ENCODE measurements at places on chromosomes 7 and 10. TPM values are rescaled to one million over a fixed set of nuclear protein-coding genes. Genes with fewer than 3 reads are reported as not detected.
A peak's percentile ranks its signal among the peaks of the same experiment; 100 is the strongest.

CD36 gene
- 47.9 TPM for total RNA-seq

- no peak overlapping the region for H3K4me3 ChIP-seq
- DNase-seq: no peak
- H3K4me1 ChIP-seq: no peaks in the 10 kb centered on the region
- peaks cover 17% of the 10 kb centered on the region for H3K36me3 ChIP-seq
- no peaks in the 10 kb centered on the region for H3K27me3 ChIP-seq
- no peak overlapping the region for H3K27ac ChIP-seq
Measured at GRCh38 chr10:132765435-132765834, 20.5 kb downstream of the NKX6-2 start.

DNA sequence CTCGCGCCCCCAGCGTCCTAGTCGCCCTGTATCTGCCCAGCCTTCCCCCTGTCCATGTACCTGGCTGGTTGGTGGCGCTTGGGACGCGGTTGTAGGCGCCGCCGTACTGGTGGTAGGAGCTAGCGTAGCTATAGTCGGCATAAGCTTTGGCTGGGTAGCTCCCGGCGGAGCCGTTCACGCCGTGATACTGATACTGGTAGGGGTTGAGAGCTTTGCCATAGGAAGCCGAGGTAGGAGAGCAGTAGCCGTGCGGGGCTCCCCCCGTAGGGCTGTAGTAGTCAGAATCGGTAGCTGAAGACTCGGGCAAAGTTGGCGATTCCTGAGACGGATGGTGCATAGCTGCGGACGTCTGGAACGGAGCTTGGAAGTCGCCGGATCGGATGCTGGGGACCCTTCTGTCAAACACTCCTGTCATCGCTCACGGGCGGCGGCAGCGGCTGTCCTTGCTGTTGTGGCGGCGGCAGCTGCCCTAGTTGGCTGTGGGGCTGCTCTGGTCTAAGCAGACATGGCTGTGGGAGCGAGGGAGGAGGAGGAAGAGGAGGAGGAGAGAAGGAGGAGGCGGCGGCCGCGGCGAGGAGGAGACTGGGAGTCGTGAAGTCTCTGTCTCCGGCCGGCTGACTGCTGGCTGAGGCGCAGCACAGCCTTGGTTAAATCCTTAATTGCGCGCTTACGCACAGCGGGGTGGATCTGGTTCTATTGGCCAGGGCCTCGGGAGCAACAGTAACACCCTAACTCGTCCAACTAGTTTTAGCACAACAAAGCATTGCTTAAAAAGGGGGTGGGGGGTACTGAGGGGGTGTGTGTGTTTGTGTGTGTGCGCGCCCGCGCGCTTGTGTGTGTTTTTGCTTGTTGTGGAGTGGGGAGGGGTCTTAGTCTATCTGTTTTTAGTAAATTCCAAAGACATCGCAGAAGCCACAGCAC lies at the start of gene DLX5:
TSS of gene DLX5 (minus strand) at position 623 of the 921 bp plus-strand sequence. CDS start at position 415, 208 bp downstream.
- peaks cover 78% of the 10 kb centered on the region for H3K27me3 ChIP-seq
- H3K4me1 ChIP-seq: peaks cover 64% of the 10 kb centered on the region
- no peak for DNase-seq
- peak within 1 kb of the TSS; percentile 54 for H3K4me3 ChIP-seq
- H3K27ac ChIP-seq: peak within 1 kb of the TSS; percentile 66
- peaks cover 4% of the 10 kb centered on the region for H3K36me3 ChIP-seq

CELF2 gene
- total RNA-seq: 18.1 TPM

DNA sequence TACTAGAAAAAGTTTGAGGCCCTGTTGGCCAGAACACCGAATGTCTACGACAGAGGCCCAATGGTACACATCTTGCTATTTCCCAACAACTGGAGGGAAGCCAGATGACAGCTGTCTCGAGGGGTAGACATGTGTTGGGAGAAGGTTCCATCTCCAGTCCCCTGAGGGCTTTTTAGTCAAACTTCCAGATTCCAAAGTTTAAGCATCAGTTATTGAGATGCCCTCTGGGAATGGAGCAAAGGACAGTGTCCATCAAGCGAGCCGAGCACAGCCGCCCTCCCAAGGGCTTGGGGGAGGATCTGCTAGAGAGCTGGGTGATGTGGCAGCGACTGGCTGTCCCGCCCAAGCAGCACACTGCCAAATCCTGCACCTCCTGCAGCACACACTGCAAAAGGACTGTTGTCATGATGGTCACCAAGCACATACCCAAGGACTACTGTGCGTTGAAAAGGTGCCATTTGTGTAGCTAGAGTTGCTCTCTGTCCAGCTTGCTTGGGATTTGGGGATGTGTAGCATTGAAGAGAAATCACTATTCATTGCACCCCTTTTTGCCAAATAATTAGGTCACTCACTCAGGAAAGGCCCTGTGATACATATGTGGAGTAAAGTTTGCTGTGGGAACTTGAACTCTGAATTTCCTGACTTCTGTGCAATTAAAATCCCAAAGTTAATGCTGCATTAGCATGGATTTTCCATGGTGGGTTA lies 164.6 kb downstream of the TRIL start:
- H3K4me3 ChIP-seq: no peak overlapping the region
- H3K27ac ChIP-seq: no peak overlapping the region
- H3K36me3 ChIP-seq: no peaks in the 10 kb centered on the region
- no peak for DNase-seq
- H3K4me1 ChIP-seq: no peaks in the 10 kb centered on the region
- H3K27me3 ChIP-seq: no peaks in the 10 kb centered on the region

DNA sequence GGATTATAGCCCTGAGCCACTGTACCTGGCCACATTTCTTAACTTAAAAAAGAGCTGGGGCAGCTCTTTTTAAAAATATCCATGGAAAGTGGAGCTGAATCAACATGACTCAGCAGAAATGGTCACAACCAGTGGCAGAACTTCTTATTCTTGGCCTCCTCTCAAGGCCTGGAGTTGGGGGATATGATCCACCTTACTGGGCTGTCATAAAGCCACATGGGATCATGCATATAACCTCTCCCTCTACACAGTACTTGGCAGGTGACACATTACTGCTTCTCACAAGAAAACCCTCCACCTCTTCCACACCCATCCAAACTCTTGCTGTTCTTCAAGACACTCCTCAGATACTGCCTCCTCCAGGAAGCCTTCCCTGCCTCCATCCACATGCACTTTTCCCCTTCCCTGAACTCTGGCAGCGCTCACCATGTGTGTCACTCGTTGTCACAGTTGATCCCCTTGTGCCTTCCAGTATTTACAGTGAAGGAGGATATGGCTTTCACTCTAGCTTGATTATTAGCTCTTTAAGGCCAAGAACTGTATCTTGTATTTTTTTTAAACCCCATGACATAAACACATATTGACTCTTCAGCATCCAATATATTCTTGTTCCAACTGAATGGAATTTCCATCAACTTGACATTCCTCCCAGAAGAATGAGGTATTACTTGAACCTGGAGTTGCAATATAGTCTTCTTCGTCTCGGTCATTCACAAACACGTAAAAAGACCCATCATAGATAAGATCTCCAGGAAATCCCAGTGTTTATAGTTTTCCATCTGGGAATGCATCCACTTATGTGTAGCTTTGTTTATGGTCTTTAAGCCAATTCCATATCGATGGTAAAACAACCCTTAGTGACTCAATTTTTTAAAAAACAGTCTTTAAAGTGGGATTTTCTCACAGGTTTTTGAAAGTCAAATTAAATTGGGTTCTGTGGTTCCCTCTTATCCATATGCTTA lies 85.5 kb downstream of the TBXAS1 start:
- H3K36me3 ChIP-seq: no peaks in the 10 kb centered on the region
- H3K4me1 ChIP-seq: peaks cover 29% of the 10 kb centered on the region
- H3K27ac ChIP-seq: no peak overlapping the region
- no peak for DNase-seq

GRCh38 chr10:115049960-115050359 lies 43.2 kb upstream of the ATRNL1 start:
- H3K4me1 ChIP-seq: no peaks in the 10 kb centered on the region
- no peaks in the 10 kb centered on the region for H3K27me3 ChIP-seq
- no peak overlapping the region for H3K27ac ChIP-seq
- H3K4me3 ChIP-seq: no peak overlapping the region
- H3K36me3 ChIP-seq: no peaks in the 10 kb centered on the region

DNA sequence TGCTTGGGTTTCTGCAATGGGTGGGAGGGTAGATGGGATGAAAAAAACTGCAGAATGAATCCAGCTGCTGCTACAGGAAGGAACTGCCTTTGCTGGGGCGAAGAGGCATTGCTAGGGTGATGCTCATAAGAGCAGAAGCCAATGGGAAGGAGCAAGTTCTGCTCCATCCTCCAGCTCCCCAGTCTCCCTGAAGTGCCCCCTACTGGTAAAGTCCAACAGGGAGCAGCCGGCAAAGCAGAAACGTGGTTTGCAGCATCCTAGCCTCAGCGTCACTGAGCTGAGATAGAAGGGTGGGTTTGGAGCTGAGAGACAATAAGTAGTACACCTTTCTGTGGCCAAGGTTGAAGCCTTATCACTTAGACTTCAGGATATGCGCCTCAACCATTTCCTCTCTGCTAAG lies 220.5 kb downstream of the CCSER2 start:
- peaks cover 17% of the 10 kb centered on the region for H3K27me3 ChIP-seq
- H3K4me1 ChIP-seq: no peaks in the 10 kb centered on the region
- H3K4me3 ChIP-seq: no peak overlapping the region
- no peaks in the 10 kb centered on the region for H3K36me3 ChIP-seq
- no peak for DNase-seq

DNA sequence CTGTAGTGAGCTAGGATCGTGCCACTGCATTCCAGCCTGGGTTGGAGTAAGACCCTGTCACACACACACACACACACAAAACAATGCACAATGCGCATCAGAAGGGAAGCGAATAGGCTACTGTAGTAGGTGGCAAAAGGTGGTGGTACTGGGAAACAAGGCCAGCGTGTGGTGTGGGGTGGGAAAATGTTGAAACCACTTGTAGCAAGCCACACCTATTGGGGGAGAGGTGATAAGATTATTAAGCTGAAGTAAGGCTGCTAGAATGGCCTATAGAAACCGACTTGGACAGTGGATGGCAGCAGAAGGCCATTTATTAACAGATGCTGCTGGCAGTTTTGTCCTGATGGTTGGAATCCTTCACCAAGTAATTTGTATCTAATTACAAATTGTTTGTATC lies 7.2 kb upstream of the CHCHD1 start:
- H3K27ac ChIP-seq: no peak overlapping the region
- no peaks in the 10 kb centered on the region for H3K27me3 ChIP-seq
- peak overlapping the region; percentile 84 for H3K4me3 ChIP-seq

SFTPA1 gene
- total RNA-seq: not detected

OPN4 gene
- total RNA-seq: not detected

MBL2 gene
- total RNA-seq: not detected

EBF3 gene
- 1.4 TPM for total RNA-seq

DNA sequence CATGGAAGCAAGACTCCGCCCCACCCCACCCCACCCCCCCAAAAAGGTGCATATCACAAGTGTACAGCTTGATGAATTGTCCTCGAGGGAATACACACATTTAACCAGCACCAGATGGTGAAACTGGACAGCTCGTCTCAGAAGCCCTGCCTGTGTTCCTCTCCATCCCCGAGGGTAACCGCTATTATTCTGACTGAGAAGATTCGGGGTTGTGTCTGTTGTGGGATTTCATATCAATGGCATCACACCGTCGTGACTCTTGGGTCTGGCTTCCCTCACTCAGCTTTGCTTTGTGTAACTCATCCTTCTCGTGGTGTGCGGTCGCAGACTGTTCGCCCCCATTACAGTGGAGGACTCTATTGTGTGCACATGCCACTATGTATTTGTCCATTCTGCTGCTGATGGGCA lies 18.9 kb downstream of the PODXL start:
- H3K27ac ChIP-seq: peak overlapping the region; percentile 27
- H3K36me3 ChIP-seq: no peaks in the 10 kb centered on the region
- no peak for DNase-seq
- H3K27me3 ChIP-seq: no peaks in the 10 kb centered on the region
- no peak overlapping the region for H3K4me3 ChIP-seq

CNPY1 gene
- not detected for total RNA-seq

LRIT2 gene
- not detected for total RNA-seq

DNA sequence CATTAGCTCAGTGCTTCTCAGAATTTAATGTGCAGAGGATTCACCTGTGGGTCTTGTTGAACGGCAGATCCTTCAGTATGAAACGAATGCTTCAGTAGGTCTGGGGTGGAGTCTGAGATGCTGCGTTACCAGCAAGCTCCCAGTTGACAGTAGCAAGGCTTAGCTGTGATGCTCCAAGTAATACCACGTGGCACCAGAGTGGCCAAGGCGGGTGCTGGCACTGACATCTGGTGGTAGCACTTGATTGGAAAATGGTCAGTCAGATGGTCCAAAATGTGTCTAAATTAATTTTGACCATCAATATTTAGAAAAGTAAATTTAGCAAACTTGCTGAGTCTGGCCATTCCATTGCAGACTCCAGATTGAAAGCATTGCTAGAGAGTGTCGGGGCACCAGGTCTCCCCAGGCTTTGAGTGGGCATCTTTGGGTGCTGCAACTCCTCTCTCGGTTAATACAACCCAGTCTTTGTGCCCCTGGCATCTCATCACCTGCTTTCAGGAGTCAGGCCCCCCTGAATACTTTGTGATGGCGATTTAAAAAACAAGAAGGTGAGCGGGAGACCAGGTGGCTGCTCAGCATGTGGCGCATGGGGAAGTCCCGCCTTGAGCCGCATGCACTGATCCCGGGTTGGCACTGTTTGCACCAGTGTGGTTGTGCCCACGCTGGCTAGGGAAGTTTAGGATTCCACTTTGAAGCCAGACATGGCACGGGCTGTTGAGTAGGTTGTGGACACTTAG lies 130.1 kb downstream of the NT5C2 start:
- H3K27ac ChIP-seq: no peak overlapping the region
- H3K4me1 ChIP-seq: no peaks in the 10 kb centered on the region
- DNase-seq: no peak
- no peaks in the 10 kb centered on the region for H3K27me3 ChIP-seq

HYAL4 gene
- total RNA-seq: 0.95 TPM

UBE2D4 gene
- 19.1 TPM for total RNA-seq

DNA sequence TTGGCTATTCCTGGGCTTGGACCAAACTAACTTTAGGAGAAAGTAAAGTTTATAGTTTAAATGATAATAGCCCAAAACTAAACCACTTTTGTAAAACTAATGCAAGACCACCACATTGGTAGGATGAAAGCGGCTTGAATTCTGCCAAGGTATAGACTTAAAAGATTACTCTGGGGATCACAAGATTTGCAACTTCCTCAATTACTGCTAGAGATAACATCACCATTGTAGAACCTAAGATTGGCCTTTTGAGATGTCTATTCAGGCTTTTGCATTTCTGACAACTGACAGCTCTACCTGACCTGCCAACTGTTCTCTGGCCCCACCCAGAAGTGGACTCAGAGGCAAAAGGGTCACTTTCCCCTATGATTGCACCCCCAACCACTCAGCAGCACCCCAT lies 162.4 kb downstream of the TNS3 start:
- DNase-seq: peak; percentile 8
- peaks cover 4% of the 10 kb centered on the region for H3K4me1 ChIP-seq
- peaks cover 14% of the 10 kb centered on the region for H3K36me3 ChIP-seq
- H3K4me3 ChIP-seq: no peak overlapping the region

- no peak overlapping the region for H3K4me3 ChIP-seq
- no peak overlapping the region for H3K27ac ChIP-seq
- peaks cover 4% of the 10 kb centered on the region for H3K4me1 ChIP-seq
- no peak for DNase-seq
- no peaks in the 10 kb centered on the region for H3K36me3 ChIP-seq
Measured at GRCh38 chr10:120426306-120426705, 30.7 kb upstream of the PLPP4 start.
